ENCODE measurements at places on chromosomes 6 and 20.

- no peak for DNase-seq
Measured at GRCh38 chr6:133632206-133632605, 256.7 kb upstream of the TCF21 start.

DNA sequence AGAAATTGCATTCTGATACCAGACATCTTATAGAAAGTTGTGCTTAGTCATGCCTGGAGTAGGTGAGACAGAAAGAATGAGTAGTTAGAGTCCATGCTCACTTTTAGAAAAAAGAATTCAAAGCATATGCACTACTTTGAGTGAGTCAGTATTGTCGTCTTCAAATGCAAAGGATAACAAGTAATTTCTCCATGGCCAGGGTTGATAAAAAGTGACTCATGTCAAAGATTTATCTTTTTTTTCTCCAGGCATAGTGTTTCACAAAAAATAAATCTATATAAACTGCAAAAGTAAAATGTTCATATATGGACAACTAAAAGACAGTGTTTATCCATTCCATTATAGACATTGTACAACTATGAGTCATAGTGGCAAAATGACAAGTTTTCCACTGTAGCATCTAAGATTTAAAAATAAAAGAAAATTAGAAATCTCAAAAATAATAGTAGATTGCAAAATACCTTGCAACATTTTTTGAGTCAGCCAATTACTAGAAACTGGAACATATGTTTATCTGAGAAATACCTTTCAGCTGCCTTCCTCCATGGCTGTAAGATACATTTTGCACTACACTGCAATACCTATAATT lies 329.6 kb downstream of the GRIK2 start:
- no peak for DNase-seq

DNA sequence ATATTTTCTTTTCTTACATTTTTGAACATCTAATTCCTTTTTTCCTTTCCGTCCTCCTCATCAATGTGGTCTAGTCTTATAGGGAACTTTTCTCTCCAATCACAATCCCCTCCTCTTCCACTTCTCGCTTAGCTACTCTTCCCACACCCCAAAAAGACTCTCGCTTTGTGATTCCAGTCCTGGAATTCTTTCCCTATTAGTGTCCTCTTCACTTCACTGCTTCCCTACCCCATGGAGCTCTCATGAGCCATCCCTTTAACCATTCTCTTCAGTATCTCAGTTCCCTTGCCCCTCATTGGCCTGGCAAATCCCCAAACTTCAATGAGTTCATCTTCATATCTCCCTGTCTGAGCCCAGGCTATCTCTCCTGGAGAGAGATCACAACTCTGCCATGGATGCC lies 55.3 kb upstream of the CEP85L start:
- no peak for DNase-seq

GRCh38 chr6:39891353-39891752 lies 42.9 kb downstream of the MOCS1 start:
- DNase-seq = no peak

DNA sequence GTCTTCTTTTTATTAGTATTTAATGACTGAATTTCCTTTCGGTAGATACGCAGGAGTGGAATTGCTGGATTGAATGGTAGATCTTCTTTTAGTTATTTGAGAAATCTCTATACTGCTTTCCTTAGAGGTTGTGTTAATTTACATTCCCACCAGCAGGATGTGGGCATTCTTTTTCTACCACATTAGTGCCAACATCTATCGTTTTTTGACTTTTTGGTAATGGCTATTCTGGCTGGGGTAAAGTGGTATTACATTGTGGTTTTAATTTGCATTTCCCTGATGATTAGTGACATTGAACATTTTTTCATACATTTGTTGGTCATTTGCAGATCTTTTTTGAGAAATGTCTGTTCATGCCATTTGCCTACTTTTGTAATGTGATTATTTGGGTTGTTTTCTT lies 37.1 kb downstream of the SUMO4 start:
- no peak for DNase-seq

DNA sequence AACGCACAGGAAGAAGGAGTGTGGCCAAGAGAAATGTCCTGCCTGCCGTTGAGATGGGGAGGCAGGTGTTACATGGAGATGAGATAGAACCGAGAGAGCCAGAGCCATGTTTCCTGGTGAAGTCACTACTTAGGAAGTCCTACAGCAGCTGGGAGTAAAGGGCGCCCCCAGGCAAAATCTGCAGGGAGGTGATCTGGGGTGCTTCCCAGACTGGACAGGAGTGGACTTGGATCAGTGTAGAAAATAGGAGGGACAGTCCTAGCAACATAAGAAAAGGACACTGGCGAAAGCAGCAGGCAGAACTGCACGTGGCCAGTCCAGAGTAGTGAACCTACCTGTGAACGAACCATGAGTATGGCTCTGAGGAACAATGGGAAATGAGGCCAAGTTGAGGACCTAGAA lies 85.3 kb downstream of the CD164 start:
- no peak for DNase-seq
